ENCODE measurements at places on chromosomes 1 and 21. TPM values are rescaled to one million over a fixed set of nuclear protein-coding genes. Genes with fewer than 3 reads are reported as not detected.

- peak; percentile 58 for DNase-seq
Measured at GRCh38 chr1:161198897-161199431, at the start of gene ADAMTS4. TSS of gene ADAMTS4 (minus strand) at chr1:161199054. CDS start at chr1:161198627, 427 bp downstream.

DNA sequence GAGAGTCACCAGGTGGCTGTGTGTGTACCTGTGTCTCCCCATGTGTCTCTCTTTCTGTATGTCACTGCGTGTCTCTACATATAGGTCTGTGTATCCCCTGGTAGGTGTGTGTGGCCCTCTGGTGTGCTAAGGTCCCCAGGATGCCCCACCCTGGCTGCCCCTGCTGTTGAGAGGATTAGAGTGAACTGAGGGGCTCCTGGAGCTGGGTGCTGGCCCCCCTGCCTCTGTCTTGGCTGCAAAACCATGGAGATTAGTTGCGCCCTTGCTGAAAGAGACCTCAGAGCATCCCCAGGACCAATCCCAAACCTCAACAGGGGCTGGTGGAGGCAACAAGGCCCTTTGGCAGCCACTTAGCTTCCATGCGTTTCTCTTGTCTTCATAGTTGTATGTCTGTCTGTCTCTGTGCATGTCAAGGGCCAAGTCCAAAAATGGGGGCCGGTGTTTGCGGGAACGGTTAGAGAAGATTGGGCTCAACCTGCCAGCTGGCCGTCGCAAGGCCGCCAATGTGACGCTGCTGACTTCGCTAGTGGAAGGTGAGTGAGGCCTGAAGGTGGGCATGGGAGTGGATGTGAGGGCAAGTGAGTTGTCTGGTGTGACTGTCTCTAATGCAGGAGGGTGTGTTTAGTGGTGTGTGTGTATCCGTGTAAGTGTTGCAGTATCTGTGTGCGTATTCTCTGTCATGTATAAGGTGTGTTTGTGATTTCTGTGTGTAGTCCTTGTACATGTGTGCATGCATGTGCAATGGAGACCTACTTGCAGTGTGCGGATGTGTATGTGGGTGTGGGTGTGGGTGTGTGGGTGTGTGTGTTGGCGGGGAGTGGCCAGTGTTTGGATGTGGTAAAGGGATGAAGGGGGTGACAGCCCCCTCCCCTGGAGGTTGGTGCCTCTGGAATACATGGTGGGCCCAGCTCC is 16.7 kb downstream of the TFAP2E start:
- no peak for DNase-seq

The NCF2 gene
- 0.80 TPM for polyA plus RNA-seq

- no peak for DNase-seq
Measured at GRCh38 chr1:154772606-154773506, 97.2 kb downstream of the KCNN3 start.

- no peak for DNase-seq
Measured at GRCh38 chr1:98962156-98962555, 42.5 kb downstream of the PLPPR5 start.

GRCh38 chr1:31795801-31796621 is 19.8 kb downstream of the SPOCD1 start:
- no peak for DNase-seq

The CHODL gene
- 0.39 TPM for polyA plus RNA-seq

GRCh38 chr1:20383631-20384030 is 93.0 kb downstream of the VWA5B1 start:
- no peak for DNase-seq

DNA sequence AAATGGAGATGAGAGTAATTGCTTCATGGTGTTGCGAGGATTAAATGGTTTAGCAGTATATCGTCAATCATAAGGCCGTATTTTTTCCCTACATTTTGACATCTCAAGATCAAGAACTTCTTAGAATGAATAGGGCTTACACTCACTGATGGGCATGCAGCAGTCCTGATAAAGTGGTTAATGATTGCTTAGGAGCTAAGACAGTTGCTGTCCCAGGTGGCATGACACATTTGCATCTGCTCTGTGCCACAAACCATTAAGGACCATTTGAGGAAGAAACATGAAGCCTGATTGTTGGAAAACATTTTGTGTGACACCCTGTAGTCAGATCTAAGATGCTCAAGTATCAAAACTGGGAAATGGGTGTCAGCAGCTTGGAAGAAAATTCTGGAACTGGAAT is 81.0 kb upstream of the SGIP1 start:
- DNase-seq, result no peak
